Esophagus mucosa (tissue), 1 donor: ENCODE measurements at places on chromosomes 3 and 15. TPM values are rescaled to one million over a fixed set of nuclear protein-coding genes. Genes with fewer than 3 reads are reported as not detected.

DNA sequence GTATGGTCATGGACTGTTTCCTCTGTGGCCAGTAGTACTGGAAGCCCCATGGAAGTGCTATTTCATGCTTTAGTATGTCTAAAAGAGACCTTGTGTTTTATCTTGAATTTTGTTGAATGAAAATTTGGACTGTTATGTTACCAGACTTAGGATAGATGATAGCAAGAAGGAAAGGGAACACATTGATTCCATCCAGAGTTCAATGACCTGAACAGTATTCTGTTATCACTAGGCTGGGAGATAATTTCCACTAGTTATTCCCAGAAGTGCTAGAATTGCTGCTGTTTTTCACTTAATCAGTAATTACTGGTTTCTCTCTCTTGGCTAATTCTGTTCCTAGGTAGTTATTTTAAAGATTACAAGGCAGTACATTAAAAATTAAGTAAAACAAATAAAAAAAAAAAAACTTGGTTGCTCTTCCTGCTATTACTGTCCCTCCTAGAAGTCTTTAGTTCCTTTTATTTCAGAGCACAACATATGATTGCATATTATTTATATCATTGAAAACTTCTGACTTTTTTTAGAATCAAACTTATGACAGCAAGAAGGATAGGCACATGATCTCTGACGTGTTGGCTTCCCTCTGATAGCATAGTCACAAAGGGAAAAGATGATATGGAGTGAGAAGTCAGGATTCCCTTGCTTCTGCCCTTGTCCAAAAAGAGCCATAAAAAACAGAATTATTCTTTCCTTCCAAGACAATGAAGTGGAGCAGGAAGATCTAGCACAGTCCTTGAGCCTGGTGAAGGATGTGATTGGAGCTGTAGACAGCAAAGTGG is 72.2 kb downstream of the KLHL25 start:
- ATAC-seq = no peak

- ATAC-seq = peak; percentile 74
Measured at GRCh38 chr3:188052169-188053035, 101.6 kb upstream of the LPP start.

The PLSCR5 gene
- total RNA-seq = not detected

GRCh38 chr3:104768886-104769285 is 597.8 kb upstream of the ALCAM start:
- ATAC-seq = no peak
